ENCODE measurements at places on chromosomes 5 and 9. TPM values are rescaled to one million over a fixed set of nuclear protein-coding genes. Genes with fewer than 3 reads are reported as not detected.
A peak's percentile ranks its signal among the peaks of the same experiment; 100 is the strongest.

ZNF300 gene
- 0.05 TPM for total RNA-seq

DNA sequence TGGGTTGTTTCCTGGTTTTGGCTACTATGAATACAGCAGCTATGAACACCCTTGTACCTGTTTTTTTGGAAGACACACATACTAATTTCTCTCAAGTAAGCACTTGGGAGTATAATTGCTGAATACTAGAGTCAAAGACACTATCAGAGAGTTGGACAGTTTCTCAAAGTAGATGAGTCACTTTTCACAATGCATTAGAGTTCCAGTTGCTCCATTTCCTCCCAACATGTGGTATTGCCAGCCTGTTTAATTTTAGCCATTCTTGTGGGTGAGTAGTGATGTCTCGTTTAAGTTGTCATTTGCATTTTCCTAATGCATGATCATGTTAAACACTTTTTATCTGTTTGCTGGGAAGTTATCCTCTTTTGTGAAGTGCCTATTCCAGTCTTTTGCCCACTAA, 81.6 kb upstream of the GDNF start:
- no peak for DNase-seq
- no peaks in the 10 kb centered on the region for H3K4me1 ChIP-seq
- no peaks in the 10 kb centered on the region for H3K36me3 ChIP-seq

DNA sequence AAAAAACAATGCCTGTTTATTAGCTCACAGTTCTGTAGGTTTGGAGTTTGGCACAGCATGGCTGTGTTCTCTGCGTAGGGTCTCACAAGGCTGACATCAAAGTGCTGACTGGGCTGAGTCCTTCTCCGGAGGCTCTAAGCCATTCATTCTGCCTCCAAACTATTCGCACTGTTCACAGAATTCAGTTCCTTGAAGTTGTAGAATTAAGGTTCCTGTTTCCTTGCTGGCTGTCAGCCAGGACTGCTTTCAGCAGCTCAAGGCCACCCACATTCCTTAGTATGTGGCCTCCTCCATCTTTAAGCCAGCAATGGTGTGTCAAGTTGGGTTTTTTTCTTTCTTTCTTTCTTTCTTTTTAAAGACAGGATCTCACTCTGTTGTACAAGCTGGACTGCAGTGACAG, 161.9 kb downstream of the CDH6 start:
- no peak for DNase-seq
- H3K27ac ChIP-seq, result no peak overlapping the region
- no peaks in the 10 kb centered on the region for H3K4me1 ChIP-seq

CATSPER3 gene
- total RNA-seq, result 0.69 TPM

DNA sequence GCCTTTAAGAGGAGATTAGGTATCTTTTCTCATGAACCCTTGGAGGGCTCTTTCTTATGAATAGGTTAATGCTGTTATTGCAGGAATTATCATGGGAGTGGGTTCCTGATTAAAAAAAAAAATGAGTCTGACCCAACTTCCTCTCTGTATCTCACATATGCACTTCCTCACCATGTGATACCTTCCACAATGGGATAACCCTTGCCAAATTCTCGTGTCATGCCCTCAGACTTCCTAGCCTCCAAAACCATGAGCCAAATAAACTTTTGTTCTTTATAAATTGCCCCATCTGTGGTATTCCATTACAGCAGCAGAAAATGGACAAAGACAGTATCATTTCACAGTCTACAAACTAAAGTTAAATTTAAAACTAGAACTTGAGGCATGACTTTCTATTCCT, 1.0 kb downstream of the OR1B1 start:
- H3K4me1 ChIP-seq, result no peaks in the 10 kb centered on the region
- no peaks in the 10 kb centered on the region for H3K36me3 ChIP-seq
- no peak overlapping the region for H3K27ac ChIP-seq
- no peak for DNase-seq
- H3K27me3 ChIP-seq, result 0 out of 2 replicates have a peak, but pooled peaks cover 2% of the 10 kb centered on the region

DNA sequence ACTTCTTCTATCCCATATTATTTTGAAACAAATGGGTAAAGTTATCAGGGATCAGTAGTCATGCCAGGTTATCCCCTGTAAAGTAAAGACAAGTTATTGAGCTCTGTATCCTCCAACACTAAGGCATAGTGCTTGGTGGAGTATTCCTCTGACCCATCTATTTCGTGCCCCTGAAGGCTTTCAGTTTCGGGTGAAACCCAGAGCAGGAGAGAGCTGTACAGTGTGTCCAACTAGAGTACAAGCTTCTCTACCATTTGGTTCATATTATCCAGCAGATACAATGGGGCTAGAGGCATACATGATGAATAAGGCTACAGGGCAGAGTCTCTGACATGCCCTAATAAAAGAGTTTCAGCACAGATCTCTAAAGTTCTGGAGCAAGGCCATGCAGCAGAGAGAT, 3.2 kb upstream of the SLC22A4 start:
- H3K4me1 ChIP-seq, result peaks cover 13% of the 10 kb centered on the region
- H3K36me3 ChIP-seq, result no peaks in the 10 kb centered on the region
- DNase-seq, result no peak
- no peaks in the 10 kb centered on the region for H3K27me3 ChIP-seq
- H3K27ac ChIP-seq, result no peak overlapping the region
- H3K4me3 ChIP-seq, result no peak overlapping the region

FREM1 gene
- not detected for total RNA-seq

DNA sequence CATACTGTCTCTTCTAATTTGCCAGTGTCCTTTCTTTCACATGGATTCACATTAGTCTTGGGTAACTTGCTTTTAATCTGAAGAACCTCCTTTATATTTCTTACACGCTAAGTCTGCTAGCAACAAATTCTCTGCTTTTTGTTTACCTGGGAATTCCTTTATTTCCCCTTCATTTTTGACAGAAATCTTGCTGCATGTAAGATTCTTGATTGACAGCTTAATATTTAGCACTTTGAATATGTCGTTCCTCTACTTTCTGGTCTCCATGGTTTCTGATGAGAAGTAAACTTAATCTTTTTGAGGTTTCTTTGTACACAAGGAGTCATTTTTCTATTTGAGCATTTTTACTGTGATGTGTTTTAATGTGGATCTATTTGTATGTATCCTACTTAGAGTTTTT, 6.2 kb upstream of the PTPDC1 start:
- H3K4me3 ChIP-seq, result no peak overlapping the region
- no peak overlapping the region for H3K27ac ChIP-seq
- no peaks in the 10 kb centered on the region for H3K27me3 ChIP-seq
- DNase-seq, result no peak
- H3K36me3 ChIP-seq, result no peaks in the 10 kb centered on the region

DNA sequence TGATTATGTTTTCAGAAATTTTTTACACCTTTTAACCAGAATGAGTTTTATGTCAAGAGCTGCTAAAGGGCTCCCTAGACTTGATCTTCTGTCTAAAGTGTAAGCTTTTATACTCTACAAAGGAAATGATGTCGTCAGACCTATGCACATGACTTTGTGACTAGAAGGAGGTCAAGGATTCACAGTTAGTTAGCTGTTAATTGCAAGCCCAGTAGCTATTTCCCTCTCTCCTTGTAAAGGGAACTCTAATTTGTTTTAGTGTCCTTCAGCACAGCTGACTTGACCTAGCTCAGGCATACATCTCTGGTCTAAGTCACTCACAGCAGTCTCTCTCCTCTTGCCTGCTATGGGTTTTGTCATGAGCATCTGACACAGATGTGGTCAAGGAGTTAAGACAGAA, 173.5 kb upstream of the NREP start:
- no peak overlapping the region for H3K4me3 ChIP-seq
- DNase-seq, result no peak
- no peaks in the 10 kb centered on the region for H3K27me3 ChIP-seq
- H3K27ac ChIP-seq, result no peak overlapping the region
- no peaks in the 10 kb centered on the region for H3K36me3 ChIP-seq

SPATA31D1 gene
- total RNA-seq, result not detected

CCDC127 gene
- total RNA-seq, result 8.1 TPM

GRCh38 chr5:122192497-122193496, 63.5 kb downstream of the ZNF474 start:
- no peaks in the 10 kb centered on the region for H3K4me1 ChIP-seq
- DNase-seq, result peak; percentile 38
- H3K27me3 ChIP-seq, result no peaks in the 10 kb centered on the region

PCDHGA10 gene
- total RNA-seq, result 0.69 TPM

BRD3 gene
- 27.6 TPM for total RNA-seq

OTULIN gene
- 40.1 TPM for total RNA-seq

- peak overlapping the region; percentile 82 for H3K27ac ChIP-seq
- no peaks in the 10 kb centered on the region for H3K27me3 ChIP-seq
- no peak for DNase-seq
- peak overlapping the region; percentile 98 for H3K4me3 ChIP-seq
- H3K36me3 ChIP-seq, result no peaks in the 10 kb centered on the region
Observed at GRCh38 chr5:181189962-181190710, 14.9 kb downstream of the TRIM7 start.

GRCh38 chr5:82570-82969, 9.4 kb upstream of the PLEKHG4B start:
- H3K36me3 ChIP-seq, result no peaks in the 10 kb centered on the region
- H3K4me1 ChIP-seq, result peaks cover 31% of the 10 kb centered on the region
- no peaks in the 10 kb centered on the region for H3K27me3 ChIP-seq

- no peaks in the 10 kb centered on the region for H3K36me3 ChIP-seq
- no peaks in the 10 kb centered on the region for H3K27me3 ChIP-seq
- H3K27ac ChIP-seq, result no peak overlapping the region
- no peak for DNase-seq
- H3K4me1 ChIP-seq, result no peaks in the 10 kb centered on the region
Observed at GRCh38 chr5:34749431-34749873, 89.5 kb upstream of the TTC23L start.

BTNL8 gene
- not detected for total RNA-seq

GRCh38 chr9:122356627-122357026, 14.2 kb upstream of the PTGS1 start:
- no peaks in the 10 kb centered on the region for H3K36me3 ChIP-seq
- no peaks in the 10 kb centered on the region for H3K27me3 ChIP-seq
- H3K4me1 ChIP-seq, result no peaks in the 10 kb centered on the region

GRCh38 chr5:33272288-33272687, 168.5 kb upstream of the TARS1 start:
- no peaks in the 10 kb centered on the region for H3K36me3 ChIP-seq
- H3K4me3 ChIP-seq, result no peak overlapping the region
- H3K4me1 ChIP-seq, result no peaks in the 10 kb centered on the region
- no peaks in the 10 kb centered on the region for H3K27me3 ChIP-seq

DNA sequence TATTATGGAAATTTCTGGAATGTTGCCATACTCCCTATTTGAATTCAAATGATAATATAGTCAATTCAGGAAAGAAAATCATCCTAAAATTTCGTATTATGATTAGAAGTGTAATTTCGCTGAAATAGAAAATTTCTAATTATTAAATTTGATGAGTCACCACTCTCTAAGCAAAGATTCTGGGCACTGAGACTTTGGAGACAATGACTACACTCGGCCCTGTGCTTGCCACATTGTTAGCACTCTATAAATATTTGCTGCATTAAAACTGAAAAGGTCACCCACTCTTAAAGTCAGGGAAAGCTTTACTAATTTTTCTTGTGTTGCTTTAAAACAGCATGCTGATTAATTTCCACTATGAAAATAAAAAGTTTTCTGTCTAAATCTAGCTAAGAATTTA, 240.3 kb downstream of the TLE4 start:
- H3K27me3 ChIP-seq, result no peaks in the 10 kb centered on the region
- no peaks in the 10 kb centered on the region for H3K4me1 ChIP-seq
- no peak for DNase-seq

SEMA4D gene
- total RNA-seq, result 6.5 TPM

DNA sequence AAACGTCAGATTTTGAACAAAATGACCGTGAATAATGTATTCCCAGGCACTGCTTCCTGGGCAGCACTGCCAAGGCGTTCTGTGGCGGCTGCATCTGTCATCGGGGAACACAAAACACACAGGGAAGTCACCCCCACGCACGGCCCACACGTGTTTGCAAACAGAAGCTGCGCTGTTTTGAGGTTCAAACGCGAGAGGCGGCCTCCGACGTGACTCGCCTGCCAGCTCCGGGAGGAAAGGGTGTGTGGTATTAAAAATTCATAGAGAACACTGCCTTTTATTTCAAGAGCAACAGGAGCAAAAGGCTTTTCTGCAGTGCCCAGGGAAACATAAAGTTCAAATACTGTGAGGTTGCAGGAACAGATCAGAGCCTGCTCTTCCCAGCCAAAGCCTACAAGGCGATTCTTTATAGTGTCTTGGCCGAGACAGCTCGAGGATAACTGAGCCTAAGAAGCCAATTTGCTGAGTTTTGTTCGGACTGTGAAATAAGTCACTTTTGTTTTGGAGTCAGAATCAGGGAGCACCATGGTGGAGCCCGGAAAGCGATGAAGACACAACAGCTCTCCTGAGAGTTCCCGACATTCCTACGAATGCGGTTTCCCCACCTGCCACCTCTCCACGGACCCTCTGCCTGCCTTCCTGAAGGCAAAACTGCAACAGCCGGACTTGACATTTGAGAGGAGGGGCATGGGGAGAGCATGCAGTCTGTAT, 115.3 kb upstream of the IRX2 start:
- H3K36me3 ChIP-seq, result no peaks in the 10 kb centered on the region
- no peak overlapping the region for H3K27ac ChIP-seq
- H3K4me3 ChIP-seq, result no peak overlapping the region
- no peaks in the 10 kb centered on the region for H3K27me3 ChIP-seq
- H3K4me1 ChIP-seq, result no peaks in the 10 kb centered on the region
- DNase-seq, result no peak

GRCh38 chr9:35570709-35571504, 34.2 kb upstream of the TESK1 start:
- no peaks in the 10 kb centered on the region for H3K36me3 ChIP-seq
- H3K27ac ChIP-seq, result no peak overlapping the region
- H3K4me1 ChIP-seq, result no peaks in the 10 kb centered on the region
- no peaks in the 10 kb centered on the region for H3K27me3 ChIP-seq
- no peak for DNase-seq

TICAM2 gene
- 1.6 TPM for total RNA-seq

FAM170A gene
- total RNA-seq, result not detected

IRX1 gene
- not detected for total RNA-seq

C5orf22 gene
- total RNA-seq, result 39.0 TPM

PCDHA8 gene
- total RNA-seq, result 0.10 TPM

EDIL3 gene
- 17.6 TPM for total RNA-seq

DNA sequence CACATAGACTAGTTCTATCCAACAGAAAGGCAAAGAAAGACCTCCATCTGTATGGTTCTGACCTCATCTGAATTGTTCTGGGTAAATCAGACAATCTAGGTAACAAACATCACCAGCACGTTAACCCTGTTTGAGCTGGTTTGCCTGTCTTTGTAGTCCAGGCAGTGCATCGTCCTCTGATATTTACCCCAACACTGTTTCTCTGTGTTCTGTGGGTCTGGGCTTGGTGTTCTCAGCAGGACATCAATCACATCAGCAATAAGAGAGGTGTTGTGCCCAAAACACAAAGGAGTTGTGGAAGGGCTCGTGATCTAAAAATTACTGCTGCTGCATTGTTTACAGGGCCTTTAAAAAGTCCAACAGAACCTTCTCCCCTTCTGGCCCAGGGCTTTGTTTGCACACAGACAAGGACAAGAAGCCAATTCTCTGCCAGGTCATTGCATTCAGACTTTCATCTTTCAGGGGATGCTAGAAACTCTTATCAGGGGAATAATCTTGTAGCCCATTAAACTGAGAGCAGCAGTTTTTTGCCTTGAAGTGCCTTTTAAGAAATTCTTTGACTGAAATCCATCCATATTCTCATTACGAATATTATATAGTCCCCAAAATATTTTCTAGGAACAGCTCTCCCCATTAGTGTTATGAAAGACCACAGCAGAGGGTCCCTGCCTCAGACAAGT, 30.5 kb upstream of the MAP1B start:
- peaks cover 9% of the 10 kb centered on the region for H3K27me3 ChIP-seq
- no peaks in the 10 kb centered on the region for H3K4me1 ChIP-seq
- no peaks in the 10 kb centered on the region for H3K36me3 ChIP-seq

Measured in Panc1 (cell line).